Activated T-cell treated with anti-CD3 and anti-CD28 coated beads for 48 hours (primary cell): ENCODE measurements at places on chromosomes 4 and X.

GRCh38 chr4:141705048-141705746 lies 68.8 kb downstream of the IL15 start:
- DNase-seq = no peak

DNA sequence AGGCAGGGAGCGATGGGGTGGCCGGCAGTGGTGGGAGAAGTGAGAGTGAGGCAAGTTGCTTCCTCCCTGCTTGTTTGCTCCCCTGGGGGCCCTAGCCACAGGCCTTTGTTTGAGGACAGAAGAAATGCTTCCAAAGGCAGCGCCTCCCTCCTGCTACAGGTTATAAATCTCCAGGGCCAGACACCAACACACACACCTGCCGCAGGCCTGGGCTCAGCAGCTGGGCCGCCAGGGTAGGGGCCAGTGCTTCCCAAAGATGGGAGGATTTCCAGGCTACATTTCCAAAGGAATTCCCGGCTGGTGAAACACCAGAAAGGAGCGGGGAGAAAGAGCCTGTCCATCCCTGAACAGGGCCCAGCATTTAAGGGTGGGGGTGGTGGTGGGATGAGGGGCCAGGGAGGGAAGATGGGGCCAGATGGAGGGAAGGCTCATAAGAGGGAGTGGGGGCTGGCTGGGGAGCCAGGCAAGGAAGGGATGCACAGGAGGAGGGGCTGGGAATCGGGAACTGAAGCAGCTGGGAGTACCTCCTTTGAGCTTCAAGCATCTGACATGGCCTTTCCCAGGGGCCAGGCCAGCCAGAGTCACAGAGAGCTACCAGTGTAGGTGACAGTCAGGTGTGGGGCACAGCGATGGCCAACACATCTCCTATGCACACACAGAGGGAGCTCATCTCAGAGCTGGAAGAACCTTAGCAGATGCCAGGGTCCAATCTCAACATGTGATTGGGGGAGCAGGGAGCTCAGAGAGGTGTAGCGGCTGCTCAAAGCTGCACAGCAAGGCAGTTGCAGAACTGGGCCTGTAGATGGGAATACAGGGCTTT lies 143.9 kb downstream of the PJA1 start:
- no peak for DNase-seq

DNA sequence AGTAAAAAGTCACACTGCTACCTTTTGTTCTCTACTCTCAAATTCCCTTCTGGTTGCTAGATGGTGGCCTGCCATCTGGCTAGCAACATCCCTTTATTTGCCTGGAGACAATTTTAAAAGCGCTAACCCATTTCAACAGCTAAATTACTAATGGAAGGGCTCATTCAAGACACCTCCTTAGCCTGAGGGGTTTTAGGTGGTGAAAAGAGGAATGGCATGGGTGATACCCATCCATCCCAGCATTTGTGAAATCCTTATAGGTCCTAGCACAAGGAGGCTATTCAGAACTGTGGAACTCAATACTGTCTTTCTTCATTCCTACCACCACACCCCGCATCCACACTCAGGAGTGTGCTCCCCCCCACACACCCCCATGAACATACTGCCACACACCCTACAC lies 33.5 kb downstream of the ARHGEF9 start:
- DNase-seq = no peak

- DNase-seq = no peak
Observed at GRCh38 chr4:52051615-52052474, 741 bp downstream of the SPATA18 start.

DNA sequence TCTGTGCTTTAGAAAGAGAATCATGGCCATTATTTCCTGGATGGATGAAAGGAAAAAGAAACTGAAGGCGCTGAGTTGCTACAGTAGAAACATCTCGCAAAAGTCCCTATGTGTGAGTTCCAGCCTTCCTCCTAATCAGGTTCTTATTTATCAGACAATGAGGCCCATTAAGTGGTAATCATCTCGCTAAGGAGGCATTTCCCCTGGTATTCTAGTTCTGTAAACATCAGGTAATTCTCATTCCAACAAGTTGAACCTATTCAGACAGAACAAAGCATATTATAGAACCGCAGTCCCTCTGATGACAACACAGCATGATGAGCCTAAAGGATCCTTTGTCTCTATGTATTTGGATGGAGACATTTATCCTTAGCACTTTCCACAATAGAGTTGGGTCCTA lies 205.7 kb upstream of the MAOA start:
- no peak for DNase-seq

DNA sequence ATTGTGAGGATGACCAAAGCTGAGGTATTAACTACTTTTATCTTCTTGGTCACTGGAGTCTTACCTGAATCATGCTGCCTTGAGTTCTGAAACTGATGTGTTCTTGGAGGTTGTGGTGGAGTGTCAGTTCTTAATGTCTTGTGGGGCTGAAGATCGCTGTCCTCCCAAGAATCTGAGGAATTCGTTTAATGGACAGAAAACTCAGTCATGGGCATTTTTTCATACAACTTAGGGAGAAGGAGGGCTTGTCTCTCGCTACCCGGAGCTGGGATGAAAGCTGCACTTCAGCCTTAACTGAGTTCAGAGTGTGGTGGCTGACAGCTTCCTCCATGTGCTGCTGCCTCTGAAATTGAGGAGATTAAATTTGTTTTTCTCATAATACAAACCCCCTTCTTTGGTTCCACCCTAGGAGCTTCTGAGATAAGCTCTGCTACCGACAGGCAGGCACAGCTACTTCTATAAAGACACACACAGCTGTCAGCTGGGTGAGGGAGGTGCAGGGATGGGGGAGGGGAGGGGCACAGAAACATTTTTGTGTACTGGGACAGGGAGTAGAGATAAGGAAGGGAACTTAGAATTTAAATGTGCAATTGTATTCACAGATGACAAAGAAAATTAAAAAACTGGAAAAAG lies 30.8 kb downstream of the RBBP7 start:
- DNase-seq = no peak

DNA sequence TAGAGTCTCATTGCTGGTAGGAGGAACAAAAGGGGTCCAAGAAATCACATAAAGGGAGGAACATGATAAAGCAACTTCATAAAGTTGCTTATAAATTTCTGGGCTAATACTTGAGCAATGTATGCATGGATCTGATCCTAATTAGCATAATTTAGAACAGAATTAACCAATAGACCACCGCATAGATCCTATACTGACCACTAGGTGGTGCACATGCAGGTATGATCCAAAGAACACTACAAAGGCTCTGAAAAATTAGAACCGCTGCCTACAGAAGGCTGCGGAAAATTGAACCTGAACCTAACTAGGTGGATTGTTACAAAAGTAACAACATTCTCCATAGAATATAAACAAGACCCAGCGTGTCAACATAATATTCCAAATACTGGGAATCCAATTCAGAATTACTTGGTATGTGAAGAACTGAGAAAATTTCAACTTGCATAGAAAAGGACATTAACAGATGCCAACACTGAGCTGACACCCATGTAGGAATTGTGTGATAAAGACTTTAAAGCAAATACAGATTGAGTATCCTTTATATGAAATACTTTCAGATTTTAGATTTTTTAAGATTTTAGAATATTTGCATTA lies 23.3 kb downstream of the BRCC3 start:
- no peak for DNase-seq

- DNase-seq = no peak
Observed at GRCh38 chr4:72663828-72664227, 94.8 kb upstream of the ADAMTS3 start.

DNA sequence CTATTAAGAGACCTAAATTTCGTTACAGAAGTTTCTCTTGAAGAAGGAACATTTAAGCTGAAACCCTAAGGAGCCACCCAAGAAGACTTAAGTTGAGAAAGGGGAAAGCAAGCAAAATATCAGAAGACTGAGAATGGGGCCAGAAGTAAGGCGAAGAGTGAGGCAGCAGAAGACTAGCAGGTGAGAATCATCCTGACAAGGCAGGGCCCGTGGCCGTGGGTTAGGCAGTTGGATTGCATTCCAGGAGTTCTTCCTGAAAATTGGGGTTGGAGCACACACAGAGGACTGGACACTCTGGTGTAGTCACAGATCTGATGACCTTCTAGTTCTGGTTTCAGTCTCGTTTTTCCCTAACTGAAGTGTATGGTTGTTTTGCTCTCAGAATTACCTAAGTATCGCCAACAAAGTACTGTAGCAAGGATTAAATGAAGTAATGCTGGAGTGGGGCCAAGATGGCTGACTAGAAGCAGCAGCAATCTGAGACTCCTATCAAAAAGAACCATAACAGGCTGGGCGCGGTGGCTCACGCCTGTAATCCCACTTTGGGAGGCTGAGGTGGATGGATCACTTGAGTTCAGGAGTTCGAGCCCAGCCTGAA lies 94.4 kb upstream of the GUCY1A1 start:
- no peak for DNase-seq

GRCh38 chrX:45769761-45770582 lies 569.3 kb upstream of the DIPK2B start:
- DNase-seq = peak; percentile 33
